ENCODE measurements at places on chromosomes 4 and X.

DNA sequence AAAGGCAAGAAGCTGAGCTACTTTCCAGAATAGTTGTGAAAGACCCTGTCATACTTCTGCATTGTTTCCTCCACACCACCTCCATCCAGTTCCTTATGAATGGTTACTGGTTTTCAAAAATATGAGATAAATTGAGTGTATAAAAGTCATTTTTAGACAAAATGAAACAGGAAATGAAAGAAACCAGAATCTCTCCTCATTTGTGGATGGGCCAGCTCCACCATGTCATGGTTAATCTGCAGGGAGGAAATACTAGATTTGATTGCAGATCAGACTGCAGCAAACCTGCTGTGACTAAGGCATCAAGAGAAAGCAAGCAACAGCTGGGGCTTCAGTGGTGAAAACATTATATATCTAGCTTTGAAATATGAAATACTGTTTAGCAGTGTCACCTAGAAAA, 23.8 kb downstream of the F9 start:
- no peak for DNase-seq

DNA sequence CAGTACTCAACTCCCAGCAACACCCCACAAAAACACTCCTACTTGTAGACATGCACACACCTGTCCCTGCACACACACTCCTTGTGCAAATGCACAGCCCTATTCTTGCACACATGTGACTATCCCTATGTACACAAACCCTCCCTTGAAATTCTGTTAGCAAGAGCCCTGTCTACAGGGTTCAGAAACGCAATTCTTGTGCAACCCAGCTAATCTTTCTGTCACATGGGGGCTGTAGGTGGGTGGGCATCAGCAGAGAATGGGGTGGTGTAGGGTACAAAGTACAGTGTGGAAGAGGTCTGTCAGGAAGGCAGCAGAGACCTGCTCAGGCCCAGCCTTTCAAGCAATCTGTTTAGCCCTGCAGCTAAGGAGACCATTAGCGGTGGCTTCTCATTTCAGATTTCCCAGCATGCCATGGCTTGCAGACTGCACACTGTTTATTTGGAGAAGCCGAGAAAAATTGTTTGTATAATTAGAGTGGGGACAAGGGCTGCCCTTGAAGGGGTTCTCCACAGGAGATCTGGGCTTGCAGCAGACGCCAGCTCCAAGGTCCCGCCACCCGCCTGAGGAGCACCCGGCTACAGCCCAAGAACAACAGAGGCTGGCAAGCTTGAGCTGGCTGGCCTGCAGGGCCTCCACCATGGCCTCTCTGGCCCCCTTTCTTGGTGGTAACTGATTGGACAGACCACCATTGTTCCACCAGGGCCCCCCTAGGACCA, 144.0 kb upstream of the PJA1 start:
- DNase-seq = no peak

DNA sequence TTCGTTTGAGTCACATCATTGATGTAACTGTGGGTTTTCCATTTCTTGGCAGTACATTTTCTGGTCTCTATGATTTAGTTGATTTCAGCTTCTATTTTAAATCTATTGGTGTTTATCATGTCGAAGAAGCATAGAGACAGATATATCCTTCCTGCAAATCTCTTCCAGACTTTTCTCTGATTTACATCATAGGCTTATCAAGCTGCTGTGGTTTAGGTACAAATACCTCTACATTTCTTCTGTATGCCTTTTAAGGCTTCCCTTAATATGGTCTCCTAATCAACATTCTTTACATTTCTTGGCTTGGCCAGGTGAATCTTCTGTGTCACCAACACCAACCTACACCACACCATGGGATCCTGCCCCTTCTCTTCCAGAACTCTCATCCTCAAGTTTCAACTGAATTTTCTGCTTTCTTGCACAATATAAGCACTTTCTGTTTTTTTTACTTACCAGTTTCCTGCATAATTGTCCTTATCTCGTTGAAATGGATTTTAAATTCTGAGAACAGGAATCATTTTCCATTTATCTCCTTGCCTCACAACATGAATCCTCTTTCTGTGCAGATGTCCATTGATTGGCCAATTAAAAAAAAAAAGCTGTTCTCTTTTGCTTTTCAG, 626.9 kb downstream of the ANKRD50 start:
- no peak for DNase-seq

GRCh38 chrX:19544693-19545305, 29.5 kb upstream of the MAP3K15 start:
- peak; percentile 51 for DNase-seq
